ENCODE measurements at places on chromosomes 5 and 9.

- DNase-seq, result no peak
These were observed 34.0 kb downstream of the ZNF618 start for GRCh38 chr9:113910036-113910639.

- no peak for DNase-seq
These were observed 1.3 kb downstream of the SEMA6A start for GRCh38 chr5:116573279-116573701.

DNA sequence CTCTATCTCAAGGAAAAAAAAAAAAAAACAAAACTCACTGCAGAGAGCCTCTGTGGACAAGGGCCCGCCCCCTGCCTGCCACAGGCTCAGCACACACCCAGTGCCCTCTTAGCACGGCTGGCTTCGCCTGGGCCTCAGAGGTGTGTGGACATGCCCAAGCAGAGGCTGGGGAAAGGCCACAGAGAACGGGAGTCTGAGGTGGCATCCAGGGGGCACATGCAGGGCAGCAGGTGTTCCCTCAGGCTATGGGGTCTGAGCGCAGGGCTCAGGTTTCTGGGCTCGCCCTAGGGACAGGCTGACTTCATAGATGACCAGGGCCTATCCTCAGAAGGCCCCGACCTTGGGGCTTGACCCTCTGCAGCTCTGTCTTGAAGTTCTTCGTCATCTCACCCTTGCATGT is 138.7 kb downstream of the ZNF354C start:
- no peak for DNase-seq

DNA sequence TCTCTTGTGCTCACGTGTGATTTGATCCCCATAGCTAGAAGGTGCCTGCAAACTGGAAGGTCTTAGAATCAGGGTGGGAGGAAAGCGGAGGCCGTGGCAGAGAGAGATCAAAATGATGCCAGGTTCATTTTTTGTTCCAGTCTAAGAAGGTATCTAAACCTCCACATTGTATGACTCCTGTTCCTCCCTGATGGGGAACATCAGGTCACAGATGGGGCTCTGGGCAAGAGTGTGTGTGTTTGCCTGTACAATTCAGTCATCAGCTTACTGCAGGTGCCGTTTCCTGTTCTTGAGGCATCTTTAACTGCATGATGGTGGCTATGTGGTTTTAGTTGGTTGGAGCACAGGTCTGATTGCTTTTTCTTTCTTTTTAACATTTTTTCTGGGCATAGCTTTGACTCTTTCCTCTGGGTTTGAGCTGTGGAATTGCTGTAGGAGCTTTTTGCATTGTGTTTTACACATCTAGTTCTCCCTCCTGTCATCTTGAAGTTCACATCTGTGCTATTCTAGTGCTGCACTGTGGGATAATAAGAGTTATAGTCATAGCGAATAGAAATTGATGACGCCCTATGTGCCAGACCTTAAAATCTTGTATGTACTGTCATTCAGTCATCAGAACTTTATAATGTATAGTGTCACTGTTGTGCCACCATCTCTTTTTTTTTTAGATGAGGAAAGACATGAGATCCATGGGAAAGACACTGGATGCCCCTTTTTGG is 30.8 kb downstream of the ARHGAP26 start:
- DNase-seq, result no peak

DNA sequence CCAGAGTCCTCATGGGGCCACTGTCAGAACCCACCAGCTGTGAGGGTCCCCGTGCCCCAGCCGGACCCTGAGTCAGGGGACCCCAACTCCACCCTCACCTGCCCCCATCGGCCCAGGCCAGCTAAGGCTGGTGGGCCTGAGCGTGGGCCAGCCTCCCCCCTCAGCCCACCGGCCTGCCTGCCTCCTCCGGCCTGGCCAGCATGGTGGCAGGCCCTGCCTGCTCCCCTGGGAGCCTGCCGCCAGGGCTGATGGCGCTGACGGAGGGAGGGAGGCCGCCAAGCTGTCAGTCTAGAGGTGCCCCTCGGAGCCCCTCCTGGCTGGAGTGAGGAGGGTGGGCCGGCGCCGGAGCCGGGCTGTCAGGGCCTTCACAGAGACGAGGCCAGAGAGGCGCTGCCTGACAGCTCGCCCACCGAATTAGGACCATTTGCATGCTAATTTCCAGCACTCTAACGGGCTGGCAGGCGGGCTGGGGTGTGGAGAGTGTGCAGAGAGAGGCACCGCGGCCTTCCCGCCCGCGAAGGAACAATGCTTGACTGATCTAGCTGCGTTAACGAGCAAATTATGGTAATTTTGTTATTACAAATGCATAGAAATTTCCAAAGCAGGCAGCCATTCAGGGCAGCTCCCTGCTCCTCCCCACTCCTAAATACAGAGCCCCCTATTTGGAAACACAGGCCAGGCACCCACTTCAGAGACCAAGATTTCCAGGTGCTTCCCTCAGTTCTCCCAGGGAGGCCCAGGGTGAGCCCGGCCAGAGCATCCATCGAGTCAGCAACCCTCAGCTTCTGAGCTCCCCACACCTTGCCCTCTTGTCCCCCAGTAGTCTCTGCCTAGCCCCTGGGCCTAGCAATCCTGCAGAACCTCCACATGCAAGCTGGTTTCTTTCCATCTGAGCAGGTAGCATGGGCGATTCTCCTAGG is 169.3 kb downstream of the PAX5 start:
- no peak for DNase-seq

- DNase-seq, result no peak
These were observed 1.3 kb downstream of the NPDC1 start for GRCh38 chr9:137044502-137045177.

DNA sequence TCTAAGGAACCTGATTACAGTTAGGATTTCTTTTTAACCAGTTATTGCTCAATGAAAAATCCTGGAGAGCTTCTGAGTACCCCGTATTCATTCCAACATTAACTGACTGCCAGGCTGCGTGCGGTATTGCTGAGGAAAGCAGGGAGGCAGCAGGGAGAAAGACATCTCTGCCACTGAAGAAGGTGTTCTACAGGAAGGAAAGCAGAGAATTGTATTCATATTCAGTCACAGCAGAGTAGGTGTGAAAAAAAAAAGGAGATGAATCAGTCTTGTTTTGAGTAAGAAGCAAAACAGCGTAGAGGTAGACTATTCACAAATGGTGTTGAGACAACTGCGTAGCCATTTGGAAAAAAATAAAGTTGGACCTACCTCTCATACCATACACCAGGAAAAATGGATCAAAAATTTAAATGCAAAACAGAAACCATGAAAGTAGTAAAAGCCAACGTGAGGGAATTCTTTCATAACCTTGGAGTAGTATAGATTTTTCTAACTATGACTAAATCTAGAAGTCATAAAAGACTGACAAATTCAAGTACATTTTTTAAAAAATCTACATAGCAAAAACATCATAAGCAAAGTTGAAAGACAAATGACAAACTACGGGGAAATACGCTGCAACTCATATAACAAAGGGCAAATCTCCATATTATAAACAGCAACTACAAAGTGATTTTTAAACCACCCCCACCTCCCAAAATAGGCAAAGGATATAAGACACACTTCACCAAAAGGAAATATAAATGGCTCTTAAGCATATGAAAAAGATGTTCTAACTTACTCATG is 9.9 kb upstream of the NR4A3 start:
- DNase-seq, result no peak

GRCh38 chr5:179698935-179699615 is at the start of gene CANX:
Gene CANX, plus strand, starts transcription at chr5:179698967. Its CDS starts 6,715 bp downstream, at chr5:179705682.
- no peak for DNase-seq

GRCh38 chr5:150777685-150778084 is 872 bp upstream of the SMIM3 start:
- DNase-seq, result no peak

DNA sequence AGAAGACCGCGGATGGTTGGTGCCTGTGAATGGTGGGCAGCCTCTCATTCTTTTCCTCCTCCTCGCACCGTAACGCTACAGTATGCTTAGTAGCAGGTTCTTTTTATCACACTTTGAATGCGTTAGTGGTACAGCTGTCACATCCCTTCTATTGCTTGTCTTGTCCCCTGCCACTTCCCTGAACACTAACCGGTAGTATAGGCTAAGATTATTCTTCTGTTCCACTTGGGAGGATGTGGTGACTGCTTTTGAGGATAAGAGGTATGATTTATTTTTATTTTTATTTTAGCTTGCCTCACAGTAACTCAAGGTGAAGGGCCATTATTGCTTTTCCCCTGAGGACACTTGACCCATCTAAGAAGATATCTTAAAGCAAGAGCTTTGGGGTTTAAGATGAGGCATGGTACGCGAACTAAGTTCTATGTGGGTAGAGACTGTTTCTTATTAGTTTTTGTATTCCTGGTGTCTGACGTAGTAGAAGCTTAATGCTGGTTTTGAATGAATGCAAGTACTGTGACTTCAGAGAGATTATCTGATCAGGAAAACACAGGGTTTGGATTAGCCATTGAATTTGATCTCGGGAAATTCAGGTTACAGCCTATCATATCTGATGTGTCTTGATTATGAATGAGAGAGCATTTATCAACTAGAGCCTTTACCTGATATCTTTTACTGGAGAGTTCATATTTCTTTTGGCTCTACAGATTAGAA is 951 bp downstream of the UNC13B start:
- DNase-seq, result peak; percentile 11

GRCh38 chr5:156367597-156367996 is 40.6 kb downstream of the SGCD start:
- DNase-seq, result no peak

GRCh38 chr9:72312386-72312987 is 52.5 kb downstream of the ZFAND5 start:
- no peak for DNase-seq

- DNase-seq, result no peak
These were observed 110.0 kb downstream of the UBE2R2 start for GRCh38 chr9:33926746-33927485.

GRCh38 chr9:38337181-38337580 is 55.3 kb upstream of the ALDH1B1 start:
- DNase-seq, result no peak

DNA sequence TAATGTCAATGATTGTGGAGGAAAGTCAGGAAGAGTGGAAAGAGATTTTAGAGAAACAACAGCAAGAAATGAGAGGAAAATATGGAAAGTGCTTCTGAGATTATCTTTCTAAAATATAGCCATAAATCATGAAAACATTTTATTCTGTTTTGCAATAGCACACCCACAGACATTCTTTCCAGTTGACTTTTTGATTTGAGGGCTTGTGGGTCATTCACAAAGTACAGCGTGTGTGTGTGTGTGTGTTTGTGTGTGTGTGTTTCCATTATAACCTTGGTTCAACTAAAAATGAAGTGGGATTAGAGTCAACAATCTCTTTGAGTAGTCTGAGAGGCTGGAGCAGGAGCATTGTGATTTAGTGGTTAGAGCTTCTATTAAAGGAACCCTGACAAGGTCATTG is 116.6 kb upstream of the GAS1 start:
- DNase-seq, result no peak

DNA sequence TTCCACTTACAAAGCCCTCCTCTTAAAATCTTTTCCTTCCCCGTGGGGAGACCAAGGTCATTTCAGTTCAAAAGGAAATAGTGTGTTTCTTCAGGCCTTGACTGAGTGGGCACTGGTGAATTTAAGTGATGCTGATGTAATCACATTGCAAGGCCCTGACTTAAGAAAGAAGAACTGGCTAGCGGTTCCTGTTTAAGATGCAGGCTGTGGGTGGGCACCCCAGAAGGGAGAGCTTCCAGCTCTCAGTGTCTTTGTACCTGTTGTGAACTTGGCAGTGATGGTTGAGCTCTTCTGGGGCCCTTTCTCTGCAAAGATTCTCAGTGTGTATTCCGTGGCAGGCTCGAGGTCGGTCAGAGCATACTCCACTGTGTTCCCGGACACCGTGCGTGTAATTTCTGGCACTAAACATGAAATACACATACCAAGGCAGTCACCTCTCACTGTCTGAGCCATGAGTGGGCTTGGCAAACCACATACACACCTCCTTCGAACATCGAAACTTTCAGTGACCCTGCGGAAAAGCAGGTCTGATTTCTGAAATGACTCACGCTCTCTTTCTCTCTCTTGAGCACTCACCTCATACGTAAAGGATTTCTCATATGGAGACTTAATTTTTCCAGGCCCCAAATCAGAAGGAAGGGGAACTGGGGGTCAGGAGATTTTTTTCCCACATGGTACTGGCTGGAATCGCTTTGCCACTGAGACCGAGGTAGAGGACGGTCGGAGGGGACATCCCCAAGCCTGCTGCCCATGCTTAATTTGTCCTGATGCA is 81.9 kb downstream of the TNC start:
- DNase-seq, result no peak

GRCh38 chr5:177509991-177510566 is 453 bp upstream of the DOK3 start:
- DNase-seq, result no peak

- no peak for DNase-seq
These were observed 83.8 kb upstream of the ATP10B start for GRCh38 chr5:160935776-160936175.

GRCh38 chr5:176817369-176817840 is 7.0 kb downstream of the UNC5A start:
- DNase-seq, result no peak

DNA sequence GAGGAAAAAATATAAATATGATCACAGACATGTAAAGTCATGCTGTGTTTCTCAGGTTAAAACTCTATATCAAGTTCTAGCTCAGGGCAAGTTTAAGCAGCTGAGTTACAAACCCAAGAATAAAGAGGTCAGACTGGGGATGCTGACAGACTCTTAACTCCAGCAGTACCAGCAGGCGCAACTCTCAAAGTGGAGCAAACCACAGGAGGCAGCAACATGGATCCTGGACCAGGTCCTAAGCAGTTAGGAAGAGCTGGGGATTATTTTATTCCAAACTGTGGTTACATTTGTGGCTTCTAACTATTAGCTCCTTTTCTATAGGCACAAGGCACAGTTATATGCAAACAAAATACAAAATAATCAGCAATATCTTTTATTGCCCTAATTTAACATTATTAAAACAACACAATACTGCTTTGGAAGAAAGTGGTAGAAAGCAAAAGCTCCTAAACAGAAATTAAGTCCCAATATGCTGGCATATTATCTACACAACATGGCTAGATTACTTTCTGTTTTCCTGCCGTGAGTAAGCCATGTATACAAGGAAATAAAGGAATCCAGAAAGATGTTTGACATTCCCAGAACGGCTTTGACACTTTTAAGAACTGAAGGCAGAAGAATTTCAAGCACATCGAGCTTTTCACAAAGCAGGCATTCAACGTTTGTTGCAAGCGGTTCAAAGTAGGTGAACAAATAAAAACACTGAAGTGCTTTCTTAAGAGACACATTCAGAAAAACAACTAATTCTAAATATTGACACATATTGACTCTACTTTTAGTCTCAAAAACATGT is 378.8 kb upstream of the ZNF608 start:
- no peak for DNase-seq

DNA sequence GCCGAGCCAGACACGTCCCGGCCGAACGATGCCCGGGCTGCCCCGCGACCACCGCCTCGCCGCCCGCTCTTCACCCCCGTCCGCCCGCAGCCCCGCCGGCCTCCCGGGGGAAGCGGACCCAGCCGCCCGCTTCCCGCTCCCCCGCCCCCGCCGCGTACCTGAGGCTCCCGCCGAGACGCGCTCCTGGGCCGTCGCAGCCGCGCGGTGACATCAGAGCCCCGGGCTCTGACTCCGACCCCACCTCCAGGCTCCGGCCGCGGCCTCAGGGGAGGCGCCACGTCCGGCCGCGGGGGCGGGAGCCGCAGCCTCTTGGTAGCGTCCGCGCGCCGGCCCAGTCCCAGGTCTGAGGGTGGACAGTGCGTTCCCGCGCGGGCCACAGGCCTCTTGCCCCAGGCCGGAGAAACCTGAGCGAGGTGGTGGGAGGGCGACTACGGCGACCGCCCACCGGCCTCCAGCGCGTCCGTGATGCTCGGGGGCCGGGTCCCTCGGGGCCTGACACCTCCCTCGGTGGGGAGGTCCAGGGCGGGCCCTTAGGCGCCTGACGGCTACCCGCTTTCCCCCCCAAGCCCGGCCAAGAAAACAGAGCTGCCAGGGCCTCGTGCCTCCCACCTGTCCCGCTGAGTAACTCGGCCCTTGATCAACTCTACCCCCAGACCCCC is at the start of gene SHROOM1:
TSS of gene SHROOM1 (minus strand) at position 212 of the 659 bp plus-strand sequence. CDS start 4,507 bp downstream, outside the sequence.
- DNase-seq, result no peak
